Mammary epithelial cell (primary cell): ENCODE measurements at places on chromosomes 7 and 10.

- DNase-seq = no peak
These were observed 1131.4 kb downstream of the SORCS1 start for GRCh38 chr10:106033065-106033464.

GRCh38 chr10:126895214-126895781 is 9.9 kb upstream of the DOCK1 start:
- no peak for DNase-seq

- DNase-seq = no peak
These were observed 14.0 kb upstream of the INSIG1 start for GRCh38 chr7:155283565-155284194.

DNA sequence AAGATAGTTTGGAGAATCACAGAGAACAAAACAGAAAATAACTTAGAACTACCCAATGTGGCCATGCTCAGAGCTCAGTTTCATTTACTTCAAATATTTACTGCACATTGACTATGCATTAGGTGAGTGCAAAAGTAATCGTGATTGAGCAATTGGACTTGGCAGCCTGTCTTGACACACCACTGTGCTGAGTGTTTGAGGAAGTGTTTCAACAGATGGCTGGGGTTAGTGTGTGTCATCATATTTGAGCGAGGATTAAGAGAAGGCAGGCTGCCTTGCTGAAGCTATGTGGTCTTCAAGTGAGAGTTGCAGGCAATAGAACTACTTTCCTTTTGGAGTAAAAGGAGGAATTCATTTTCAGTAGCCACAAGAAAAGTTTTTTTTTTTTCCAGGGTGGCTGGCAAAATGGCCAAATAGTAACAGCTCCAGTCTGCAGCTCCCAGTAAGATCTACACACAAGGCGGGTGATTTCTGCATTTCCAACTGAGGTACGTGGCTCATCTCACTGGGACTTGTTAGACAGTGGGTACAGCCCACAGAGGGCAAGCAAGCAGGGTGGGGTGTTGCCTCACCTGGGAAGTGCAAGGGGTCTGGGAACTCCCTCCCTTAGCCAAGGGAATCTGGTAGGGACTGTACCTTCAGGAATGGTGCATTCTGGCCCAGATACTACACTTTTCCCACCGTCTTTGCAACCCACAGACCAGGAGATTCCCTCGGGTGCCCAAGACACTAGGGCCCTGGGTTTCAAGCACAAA is 37.6 kb downstream of the AKR1C4 start:
- DNase-seq = peak; percentile 81

- no peak for DNase-seq
These were observed 384 bp upstream of the TMEM229A start for GRCh38 chr7:124033095-124033806.

DNA sequence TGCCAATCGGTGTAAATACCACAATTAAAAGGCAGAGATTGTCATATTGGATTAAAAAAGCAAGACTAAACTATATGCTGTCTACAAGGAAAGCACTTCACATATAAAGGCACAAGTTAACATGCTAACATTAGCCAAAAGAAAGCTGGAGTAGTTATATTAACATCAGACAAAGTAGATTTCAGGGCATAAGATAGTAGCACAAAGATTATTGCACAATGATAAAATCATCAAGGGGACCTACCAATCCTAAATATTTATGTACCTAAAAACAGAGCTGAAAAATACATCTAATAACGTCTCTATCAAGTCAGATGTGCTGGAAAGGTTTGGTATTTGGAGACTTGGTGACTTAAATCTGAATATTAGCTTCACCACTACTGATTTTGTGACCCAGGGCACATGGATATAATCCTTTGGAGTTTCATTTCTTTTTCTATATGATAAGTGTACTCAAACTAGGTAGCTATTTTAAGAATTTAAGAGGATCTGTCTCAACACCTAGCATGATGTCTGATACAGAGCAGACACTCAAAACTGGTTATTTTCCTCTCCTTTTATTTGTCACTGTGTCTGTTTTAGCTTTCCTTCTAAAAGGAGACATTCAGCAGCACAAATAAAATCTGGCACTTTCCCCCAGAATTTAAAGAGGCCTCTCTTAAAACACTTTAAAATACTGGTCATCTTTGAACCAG is 156.5 kb downstream of the DOCK4 start:
- no peak for DNase-seq

DNA sequence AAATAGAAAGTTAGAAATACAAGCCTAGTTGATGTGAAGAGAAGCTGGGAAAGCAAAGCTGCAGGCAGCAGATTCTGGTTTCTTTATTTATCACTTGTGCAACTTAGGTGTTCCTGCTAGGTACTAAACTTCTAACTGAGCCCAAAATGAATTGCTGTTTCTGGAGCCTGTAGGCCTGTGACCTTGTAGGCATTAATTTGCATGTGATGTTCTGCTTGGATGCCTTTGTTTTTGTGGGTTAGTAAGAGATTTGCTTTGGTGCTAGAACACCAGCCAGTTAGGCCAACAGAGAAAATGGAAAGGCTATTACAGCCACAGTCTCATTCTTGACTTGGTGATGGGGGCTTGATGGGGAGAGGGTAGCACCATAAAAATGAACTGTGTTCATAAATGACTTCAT is 370.7 kb downstream of the PPP1R3A start:
- DNase-seq = no peak

- DNase-seq = no peak
These were observed 2.2 kb downstream of the PRKAR2B start for GRCh38 chr7:107046491-107047259.

DNA sequence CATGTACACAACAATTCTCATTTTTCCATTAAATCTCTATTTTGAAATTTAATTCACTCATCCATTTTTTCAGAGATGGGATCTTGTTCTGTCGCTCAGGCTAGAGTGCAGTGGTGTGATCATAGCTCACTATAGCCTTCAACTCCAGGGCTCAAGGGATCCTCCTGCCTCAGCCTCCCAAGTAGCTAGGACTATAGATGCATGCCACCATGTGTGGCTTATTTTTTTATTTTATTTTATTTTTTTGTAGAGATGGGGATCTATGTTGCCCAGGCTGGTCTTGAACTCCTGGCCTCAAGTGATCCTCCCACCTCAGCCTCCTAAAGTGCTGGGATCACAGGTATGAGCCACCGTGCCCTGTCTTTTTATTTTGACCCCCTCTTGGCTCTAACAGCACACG is 203.8 kb upstream of the KLF14 start:
- DNase-seq = no peak

GRCh38 chr10:122407375-122408125 is 33.0 kb downstream of the PLEKHA1 start:
- DNase-seq = peak; percentile 63

DNA sequence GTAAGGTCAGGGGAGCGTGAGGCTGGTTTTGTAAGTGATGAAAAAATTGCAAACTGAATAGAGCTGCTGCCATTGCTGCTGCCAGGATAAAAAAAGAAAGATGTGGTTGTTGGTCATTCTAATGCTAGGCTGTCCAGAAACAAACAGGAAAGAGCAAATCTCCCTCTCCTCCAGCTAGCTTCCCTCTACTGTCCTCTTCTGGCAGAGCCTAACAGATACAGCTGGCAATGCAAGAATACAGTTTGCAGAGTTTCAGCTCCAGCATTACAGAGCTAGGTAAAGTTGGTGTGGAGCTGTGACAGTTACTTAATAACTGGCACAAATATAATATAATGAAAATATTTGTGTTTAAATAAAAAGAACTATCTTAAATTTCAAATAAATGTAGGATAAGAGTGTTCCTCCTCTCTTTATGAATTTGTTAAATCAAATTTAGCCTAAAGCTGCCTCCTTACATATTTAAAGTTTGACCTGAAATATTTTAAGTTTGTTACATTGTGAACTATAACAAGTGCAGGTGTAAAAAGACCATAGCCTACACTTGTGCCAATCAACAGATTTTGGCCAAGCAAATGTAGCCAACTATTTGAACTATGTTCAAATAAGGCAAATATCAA is 407.7 kb downstream of the SH2D4B start:
- DNase-seq = no peak

DNA sequence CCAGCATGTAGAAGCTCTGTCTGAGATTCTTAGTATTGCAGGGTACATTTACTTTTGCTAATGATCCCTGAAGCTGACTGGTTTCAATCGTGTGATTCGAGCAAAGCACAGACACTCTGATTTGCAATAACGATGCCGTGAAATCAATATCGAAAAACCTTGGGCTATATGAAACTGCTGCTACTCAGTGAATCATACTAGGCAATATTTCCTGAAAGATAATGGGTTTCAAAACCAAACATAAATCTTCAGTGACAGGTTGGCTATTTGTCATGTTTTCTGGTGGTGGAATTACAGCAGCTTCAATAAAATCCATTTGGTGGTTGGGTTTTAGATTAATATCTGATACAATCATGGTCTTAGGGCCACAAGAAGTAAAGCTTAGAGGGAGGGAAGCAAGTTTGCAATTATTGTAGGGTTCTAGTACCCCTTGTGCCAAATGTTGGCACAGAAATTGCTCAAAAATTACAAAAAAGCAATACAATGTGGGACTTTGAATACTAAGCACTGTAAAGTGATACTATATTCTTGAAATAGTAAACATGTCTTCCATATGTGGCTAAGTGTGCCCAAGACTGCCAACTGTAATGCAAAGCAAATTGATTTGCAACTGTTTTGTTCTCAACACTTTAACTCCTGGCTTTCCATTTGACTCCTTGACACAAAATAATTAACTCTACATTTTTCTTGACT is 112.4 kb upstream of the JAZF1 start:
- DNase-seq = no peak

DNA sequence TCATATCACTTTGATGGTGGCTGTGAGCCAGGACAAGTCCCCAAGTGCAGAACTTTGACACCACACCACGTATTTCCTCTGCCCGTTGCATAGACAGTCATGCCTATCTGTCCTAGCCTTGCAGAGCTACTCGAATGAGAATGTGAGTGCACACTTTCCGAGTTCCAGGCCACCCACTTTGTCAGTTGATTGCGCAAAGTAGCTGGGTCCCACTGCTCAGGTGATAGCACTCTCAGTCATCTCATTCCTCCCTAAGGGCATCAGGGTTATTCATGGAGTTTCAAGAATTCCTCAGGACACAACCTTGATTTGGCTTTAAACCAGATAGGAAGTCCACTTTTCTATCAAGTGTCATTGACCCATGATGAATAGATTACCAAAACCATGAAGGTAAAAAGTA is 19.3 kb downstream of the LSM5 start:
- DNase-seq = no peak

GRCh38 chr10:79252450-79252849 is 94.8 kb upstream of the PPIF start:
- DNase-seq = no peak

DNA sequence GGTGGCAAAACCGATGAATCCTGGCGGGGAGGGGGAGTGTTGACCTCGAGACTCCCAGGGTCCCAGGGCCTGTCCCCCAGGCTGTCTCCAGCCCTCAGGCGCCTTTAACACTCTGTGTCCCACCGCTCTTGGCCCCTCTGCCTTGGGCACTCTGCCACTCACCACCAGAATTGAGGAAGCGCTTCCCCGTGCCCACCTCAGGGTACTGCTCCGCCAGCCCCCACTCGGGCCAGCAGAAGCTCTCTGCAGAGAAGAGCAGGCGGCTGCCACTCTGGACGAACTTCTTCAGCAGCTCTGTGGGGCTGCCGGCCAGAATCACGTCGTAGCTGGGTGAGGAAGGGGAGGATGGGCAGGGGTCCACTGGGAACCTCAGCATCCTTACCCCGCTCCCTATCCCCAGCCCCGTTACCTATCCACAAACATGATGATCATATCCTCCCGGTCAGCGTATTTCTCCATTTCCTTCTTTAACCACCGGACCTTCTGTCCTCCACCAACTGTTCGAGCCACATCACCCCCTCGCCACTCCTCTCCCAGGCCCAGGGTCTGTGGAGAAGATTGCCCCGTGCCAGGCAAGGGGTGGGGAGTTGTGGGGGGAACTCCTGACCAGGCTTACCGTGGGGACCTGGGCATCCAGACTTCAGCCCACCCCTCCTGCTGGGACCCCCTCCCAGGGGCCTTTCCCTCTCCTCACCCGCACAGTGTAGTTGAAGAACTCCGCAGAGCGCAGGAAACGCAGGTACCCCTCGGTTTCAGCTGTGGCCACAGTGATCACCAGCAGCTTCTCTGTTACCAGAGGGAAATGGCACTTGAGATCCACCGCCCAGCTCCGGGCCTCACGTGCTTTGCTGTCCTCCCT is 1.2 kb downstream of the PLOD3 start:
- DNase-seq = no peak

DNA sequence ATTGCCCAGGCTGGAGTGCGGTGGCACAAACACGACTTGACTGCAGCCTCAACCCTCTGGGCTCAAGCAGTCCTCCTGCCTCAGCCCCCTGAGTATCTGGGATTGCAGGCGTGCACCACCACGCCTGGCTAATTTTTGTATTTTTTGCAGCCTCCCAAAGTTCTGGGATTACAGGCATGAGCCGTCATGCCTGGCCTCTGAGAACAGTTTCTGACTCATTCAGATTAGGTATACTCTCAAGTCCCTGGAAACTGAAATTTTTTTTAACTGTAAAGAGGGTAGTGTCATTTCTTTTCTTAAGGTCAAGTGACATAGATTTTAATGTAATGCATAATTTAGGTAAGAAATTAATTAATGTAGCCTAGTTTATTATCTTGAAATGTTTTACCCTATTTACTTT is 104.7 kb downstream of the SEPTIN7 start:
- DNase-seq = peak; percentile 50

DNA sequence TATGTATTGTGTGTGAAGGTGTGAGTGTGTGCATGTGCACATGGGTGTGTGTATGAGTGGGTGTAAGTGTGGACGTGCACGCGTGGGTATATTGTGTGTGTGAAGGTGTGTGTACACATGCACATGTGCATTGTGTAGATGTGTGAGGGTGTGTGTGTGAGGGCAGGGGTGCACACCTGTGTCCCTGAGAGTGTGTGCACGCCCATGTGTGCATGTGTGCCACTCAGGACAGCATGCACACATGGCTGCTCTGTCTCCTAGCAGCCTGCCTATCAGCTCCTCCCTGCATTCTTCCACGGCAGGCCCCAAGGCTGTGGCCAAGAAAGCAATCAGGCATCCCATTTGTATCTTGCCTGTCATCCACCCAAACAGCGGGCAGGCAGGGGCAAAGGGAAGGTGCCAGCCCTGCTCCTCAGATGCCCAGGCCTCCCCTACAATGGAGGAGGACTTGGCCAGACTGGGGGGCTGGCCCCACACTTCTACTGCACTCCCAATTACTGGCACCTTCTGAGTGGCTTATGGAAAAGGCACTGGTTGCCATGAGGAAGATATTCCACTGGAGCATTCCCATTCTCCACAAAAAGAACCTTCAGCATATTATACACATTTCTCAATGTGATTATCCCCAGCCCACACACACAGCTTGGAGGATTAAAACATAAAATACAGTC is 380.4 kb upstream of the ZMIZ1 start:
- DNase-seq = no peak
